Hematopoietic multipotent progenitor cell treated with erythropoietin and hydrocortisone succinate and interleukin-3 and kit ligand, for 17 days (in vitro differentiated cells): ENCODE measurements at places on chromosomes 1 and 21.

DNA sequence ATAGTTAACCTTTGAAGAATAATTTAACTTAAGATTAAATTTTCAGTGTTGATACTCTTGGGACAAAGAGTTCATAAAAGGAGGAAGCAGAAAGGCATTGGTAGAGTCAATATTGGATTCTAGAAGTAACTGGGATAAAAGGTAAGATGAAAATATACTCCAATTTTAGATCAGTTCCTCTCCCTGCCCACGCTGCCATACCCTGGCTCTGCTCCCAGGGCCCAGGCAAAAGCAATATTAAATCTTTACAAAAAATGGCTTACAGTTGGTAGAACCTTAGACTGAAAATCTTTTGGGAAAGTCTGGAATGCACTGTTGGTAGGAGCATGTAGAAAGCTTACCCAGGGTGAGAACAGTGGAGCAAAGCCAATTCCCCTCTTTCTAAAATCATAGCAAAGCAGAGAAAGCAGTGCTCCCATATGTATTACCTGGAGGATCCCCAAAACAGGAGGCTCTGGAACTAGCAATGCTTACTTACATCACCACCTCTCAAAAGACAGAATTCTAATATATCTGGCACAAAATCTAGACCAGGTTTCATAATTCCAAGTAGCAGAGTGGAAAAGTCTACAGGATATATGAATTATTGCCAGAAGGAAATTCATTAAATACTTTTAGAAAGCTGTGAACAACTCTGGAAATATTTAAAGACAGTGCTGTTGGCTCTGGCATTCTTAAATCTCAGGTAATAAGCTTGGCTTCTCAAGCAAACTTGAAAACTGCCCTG lies 24.5 kb downstream of the KIAA0319L start:
- no peak for DNase-seq

GRCh38 chr1:7783178-7783711 lies 846 bp upstream of the PER3 start:
- peak; percentile 44 for DNase-seq

DNA sequence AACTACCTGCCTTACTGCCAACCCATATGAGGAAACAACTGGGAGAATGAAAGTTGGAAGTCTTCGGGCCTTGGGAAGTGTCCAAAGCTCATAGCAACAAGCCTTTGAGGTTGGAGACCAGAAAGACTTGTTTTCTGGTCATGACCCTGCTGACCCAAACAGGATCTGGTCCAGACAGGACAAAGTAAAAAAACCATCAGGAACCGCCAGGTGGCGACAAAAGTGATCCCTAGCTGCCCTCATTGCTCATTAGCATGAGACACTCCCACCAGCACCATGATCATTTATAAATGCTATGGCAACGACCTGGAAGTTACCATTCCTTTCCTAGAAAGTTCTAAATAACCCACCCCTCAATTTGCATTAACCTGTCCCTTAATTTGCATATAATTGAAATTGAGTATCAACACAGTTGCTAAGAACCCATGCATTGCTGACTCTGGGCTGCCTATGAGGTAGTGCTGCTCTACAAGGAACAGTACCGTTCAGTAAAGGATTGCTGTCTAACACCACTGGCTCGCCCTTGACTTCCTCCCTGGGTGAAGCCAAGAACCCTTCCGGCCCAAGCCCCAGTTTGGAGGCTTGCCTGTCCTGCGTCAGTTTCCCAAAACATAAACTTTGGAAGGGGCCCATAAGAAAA lies 89.0 kb downstream of the URB2 start:
- peak; percentile 75 for DNase-seq

DNA sequence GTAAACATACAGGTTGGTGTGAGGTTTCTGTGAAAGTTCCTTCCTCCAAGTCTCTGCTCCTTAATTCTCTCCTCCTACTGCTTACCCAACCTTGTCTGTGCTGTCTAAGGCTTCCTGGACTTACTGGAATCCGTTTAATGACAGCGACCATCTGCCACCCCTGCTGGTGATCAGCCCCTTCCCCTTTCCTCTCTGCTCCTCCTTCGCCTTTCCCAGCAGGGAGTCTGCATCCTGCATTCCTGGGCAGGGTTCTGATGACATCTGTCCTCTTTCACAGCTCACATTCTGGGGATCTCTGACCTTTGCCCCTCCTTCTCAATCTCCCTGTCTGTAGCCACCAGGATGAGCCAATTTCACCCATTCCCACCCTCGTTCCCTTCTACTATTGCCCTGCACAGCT lies 66.5 kb downstream of the KIRREL1 start:
- no peak for DNase-seq

- DNase-seq = no peak
These were observed 48.1 kb downstream of the ZFYVE9 start for GRCh38 chr1:52189898-52190480.

- DNase-seq = no peak
These were observed 1.2 kb downstream of the AK5 start for GRCh38 chr1:77282866-77283539.

- peak; percentile 15 for DNase-seq
These were observed 1.6 kb downstream of the NRIP1 start for GRCh38 chr21:15063081-15063813.

DNA sequence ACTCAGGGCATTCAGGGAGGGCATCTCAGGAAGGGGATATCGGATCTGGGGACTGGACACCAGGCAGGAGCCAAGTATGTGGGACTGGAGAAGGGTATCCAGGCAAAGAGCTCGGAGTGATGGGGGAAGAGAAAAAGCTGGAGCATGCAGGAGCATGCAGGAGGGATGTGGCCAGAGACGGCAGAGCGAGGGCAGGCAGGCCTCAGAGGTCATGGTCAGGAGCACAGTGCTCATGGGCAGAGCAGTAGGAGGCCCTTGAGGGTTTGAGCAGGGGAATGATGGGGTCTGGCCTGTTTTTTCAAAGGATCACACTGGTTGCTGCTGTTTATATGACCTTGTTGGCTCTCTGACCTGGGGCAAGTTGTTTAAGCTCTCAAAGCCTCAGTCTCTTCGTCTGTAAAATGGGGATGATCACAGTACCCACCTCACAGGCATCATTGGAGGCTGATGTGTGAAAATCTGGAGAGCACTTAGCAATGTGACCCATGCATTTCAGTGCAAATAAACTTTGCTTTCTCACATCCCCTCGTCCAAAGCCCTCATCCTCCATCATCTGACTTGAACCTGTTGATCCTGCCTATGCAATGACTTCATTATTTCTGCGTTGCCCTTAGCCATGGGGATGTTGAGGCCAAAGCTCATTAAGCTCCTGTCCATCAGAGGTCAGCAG lies 273.1 kb downstream of the MATN1 start:
- DNase-seq = no peak

DNA sequence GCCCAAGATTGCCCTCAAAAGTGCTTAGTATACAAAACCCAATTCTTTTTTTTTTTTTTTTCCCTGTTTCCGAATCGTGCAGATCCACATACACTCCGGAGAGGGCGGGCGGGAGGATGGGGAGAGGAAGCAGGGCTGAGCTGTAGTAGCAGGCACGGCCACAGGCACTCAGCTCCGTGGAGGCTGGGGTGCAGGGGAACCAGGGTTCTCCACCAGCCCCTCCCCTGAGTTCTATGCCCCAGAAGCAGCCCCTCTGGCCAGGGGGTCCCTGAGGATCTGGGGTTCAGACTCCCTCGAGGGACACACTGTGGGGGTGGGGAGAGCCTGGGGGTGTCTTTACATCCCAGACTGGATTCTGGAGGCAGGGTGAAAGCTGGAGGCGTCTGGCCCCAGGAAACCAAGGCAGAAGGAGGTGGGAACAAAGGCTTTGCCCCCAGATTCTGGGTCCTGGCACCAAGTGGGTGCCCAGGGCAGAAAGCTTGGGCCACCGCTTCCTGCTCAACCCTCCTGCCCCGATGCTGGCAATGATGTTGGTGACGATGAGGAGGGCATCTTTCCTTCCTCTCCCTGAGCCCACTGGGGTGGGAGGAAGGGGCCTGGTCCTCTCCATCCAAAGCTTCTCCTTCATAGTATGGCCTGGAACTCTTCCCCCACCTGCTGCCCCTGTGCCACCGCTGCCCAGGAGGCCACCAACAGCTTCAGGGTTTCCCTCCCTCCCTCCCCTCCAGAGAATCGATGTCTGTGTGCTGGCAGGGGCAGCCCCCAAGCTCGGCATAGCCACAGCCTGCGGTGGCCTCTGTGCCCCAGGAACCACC lies 106.4 kb upstream of the TARDBP start:
- no peak for DNase-seq

DNA sequence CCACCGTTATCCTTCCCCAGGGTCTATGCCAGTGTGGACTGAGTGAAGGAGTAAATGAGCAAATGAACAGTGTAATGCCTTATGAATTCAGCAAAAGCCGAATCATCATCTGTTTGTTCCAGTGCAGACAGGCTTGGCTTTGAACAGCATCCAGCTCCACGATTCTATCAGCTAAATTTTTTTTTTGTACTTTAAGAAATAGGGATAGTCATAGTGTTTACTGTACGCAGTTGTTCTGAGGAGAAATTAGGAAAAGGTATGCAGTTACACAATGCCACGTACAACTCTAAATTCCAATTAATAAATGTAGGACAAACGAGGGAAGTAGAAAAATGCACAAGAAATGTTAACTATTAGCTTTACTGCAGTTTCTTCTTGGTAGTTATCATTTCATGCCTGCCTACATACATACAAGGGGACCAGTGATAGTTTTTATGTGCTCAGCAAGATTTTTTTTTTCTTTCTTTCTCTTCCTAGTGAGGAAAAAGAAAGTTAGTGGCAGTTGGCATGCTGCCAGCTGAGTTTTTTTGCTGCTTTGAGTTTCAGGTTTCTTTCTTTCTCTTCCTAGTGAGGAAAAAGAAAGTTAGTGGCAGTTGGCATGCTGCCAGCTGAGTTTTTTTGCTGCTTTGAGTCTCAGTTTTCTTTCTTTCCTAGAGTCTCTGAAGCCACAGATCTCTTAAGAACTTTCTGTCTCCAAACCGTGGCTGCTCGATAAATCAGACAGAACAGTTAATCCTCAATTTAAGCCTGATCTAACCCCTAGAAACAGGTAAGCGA lies at the start of gene IFI44L:
IFI44L (plus strand) TSS at position 646 of the 777 bp plus-strand sequence. CDS start 7,468 bp downstream, outside the sequence.
- peak; percentile 17 for DNase-seq

DNA sequence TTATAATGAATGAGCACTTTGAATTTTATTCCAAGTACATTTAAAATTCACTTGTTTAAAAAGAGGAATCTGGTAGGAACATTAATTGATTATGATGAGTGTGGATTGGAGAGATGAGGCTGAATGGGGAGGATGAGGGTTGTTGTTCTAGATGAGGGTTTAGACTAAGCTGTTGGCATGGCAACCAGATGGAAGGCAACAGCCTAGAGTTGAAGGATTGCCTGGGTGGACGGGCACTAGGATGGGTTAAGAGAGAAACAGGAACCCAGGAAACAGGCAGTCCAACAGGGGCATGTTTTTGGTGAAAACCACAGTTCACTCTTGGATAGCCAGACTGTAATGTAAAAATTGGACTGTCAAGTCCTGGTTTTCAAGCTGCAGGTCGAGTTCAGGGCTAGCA lies 125.5 kb downstream of the CHRM3 start:
- DNase-seq = no peak

DNA sequence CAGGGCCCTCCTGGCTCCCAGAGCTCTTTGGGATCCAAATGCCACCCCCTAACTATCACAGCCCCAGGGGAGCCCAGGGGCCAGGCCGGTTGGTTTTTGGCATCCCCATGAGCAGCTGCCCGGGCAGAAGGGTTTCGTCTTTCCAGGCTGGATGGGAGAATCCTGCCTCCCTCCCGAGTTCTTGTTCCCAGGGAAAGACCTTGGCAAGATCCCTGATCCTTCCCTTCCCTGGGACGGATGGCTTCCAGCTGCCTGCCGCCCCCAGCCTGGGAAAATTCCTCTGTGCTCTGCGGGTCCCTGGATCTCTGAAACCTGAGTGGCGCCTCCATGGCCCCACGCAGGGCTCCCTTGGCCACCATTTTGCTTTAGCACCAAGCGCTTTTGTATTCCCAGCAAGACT lies 55.6 kb downstream of the TAS1R2 start:
- DNase-seq = no peak

DNA sequence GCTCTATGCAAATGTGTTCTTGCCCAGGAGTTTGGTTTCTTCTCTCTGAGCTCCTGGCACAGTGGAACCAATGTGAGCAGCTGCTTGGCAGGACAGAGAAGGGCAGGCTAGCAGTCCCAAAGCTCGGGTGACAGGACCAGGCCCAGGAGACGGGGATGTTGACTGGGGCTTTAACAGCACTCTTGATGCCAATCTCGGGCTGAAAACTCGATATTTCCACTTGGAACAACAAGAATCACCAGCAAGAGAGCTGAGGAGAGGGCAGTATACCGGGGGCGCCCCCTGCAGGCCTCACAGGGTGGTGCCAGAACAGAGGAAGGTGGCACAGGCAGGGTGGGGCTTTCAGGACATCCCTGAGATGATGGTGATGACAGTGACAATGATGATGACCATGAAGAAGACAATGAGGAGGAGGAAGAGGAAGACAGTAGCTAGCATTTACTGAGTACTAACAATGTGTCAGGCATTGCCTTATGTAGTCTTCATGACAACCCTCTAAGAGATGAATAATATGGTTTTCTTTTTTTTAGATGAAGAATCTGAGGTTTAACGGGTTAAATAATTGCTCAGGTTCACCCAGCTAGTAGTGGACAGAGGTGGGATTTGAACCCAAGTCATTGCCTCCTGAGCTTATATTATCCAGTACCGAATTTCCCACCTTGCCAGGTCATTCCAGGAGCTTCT lies 2.7 kb upstream of the KCNJ9 start:
- DNase-seq = peak; percentile 55

DNA sequence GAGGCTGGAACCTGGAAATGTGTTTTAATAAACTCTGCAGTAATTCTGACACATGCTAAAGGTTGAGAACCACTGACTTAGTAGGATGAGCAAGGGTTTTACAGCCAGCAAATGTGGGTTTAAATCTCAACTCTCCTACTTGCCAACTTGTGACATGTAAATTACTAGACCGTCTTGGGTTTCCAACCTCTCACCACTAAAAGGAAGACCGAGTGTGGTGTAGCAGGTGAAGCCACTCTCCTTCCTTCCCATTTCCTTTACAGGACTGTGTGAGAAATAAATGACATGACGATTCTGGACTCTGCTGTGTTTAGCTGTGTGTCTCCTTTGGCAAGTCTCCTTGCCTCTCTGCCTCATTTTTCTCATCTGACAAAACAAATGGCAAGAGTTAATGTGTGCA lies 49.5 kb upstream of the DNAJC6 start:
- DNase-seq = no peak

DNA sequence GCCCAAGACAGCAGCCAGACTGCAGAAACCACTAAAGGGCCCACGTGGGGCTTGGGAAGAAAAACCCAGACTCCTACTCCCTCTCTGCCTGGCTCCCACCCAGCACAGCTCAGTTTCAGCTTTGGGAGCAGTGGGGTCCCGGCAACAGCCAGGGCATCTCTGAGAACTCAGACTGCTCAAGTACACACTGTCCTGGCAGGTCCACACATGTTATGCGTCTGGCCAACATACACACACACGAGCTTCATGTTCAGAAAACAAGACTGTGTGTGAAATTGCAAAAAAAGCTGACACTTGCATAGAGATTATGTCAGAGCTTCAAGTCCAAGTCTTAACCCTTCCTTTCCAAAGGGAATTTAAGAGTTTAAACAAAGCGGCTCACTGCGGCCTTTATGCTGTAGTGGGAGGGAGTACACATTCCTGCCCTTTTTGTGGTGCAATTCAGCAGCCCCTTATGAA lies 136.6 kb upstream of the CD34 start:
- no peak for DNase-seq

- DNase-seq = no peak
These were observed 331.5 kb upstream of the AJAP1 start for GRCh38 chr1:4322881-4323280.
